ENCODE measurements at places on chromosomes 6 and 20. TPM values are rescaled to one million over a fixed set of nuclear protein-coding genes. Genes with fewer than 3 reads are reported as not detected.
A peak's percentile ranks its signal among the peaks of the same experiment; 100 is the strongest.

The RAMACL gene
- 0.71 TPM for total RNA-seq

- peak; percentile 23 for DNase-seq
Observed at GRCh38 chr6:109526905-109527628, 44.0 kb upstream of the ZBTB24 start.

GRCh38 chr20:45052698-45053429 lies 48.1 kb downstream of the KCNS1 start:
- no peak for DNase-seq

- peak; percentile 84 for DNase-seq
Observed at GRCh38 chr6:43717822-43718221, 30.2 kb upstream of the MRPS18A start.

The MTFR2 gene
- total RNA-seq, result 0.31 TPM

DNA sequence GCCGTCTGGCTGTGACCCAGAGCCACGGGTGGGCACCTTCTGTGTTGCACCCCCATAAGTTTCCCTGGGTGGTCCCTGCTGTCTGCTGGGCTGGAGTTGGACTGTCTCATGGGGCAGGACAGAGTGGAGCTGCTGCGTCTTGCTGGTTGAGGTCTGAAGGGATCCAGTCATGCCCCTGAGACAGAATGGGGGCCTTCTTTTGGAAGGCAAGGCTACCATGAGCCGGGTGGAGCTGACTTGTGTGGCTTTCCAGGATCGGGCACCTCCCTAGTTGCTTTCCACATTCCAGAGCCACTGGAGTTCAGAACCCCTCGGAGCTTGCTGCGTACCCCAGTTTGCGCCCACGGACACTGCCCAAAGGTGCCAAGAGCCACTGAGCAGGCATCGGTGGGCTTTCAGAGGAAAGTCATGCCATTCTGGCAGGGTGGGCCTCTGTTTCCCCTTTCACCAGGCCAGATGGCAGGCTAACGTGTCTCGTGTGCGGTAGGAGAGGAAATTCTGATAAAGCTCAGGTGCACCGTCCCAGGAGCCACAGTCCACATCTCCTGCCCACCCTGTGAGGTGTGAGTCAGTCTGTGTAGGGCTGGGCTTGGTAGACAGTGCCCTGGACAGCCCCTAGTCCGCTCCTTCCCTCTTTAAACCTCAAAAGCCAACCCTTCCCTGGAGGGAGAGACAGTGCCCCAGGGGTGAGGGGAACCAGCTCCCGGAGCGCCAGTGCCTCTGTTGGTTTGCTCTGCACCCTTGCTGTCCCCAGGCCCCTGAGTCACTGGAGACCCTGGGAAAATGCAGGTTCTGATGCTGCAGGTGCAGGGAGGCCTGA lies 125.3 kb downstream of the SYCP2 start:
- DNase-seq, result no peak

DNA sequence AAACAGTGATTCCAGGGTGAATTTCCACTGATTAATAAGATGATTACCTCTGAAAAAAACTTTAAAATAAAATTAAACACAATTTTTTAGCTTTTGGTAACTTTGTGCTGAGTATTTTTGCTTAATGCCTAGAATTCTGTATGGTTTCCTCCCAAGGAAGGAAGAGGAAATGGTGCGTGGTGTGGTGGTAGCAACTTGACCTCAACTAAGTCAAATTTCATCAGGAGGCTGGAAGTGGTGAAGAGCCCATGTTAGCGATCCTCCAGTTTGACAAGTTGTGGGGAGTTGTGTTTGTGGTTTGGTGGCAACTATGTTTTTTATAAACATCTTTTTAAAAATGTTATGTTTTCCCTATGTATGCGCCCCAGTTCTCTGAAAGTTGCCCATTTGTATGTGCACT lies 5.0 kb upstream of the RTF2 start:
- no peak for DNase-seq

The DEFB113 gene
- not detected for total RNA-seq

DNA sequence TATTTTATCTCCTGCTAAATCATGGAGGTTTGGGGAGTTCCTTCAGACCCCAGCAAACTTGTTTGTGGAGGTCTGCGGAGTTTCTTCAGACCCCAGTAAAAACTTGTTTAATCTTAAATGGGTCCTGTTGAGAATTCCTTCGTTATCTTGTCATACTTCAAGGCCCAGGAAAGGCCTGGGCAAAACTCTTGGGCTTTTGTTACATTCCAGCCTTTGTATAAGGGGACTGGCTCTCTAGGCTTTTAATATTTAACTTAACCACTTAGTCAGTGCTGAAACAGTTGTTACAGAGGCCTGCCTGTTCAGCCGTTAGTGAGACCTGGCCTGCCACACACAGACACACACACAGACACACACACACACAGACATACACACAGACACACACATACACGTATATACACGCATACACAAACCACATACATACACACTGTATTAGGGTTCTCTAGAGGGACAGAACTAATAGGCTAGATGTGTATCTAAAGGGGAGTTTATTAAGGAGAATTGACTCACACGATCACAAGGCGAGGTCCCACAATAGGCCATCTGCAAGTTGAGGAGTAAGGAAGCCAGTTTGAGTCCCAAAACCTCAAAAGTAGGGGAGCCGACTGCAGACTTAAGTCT lies 21.3 kb upstream of the CST3 start:
- DNase-seq, result no peak

- DNase-seq, result no peak
Observed at GRCh38 chr6:42227173-42227850, 9.7 kb upstream of the MRPS10 start.

The CYP24A1 gene
- not detected for total RNA-seq

The ADGRF5 gene
- 56.9 TPM for total RNA-seq

- no peak for DNase-seq
Observed at GRCh38 chr6:160917572-160917971, 74.0 kb upstream of the MAP3K4 start.

- no peak for DNase-seq
Observed at GRCh38 chr6:33935439-33936080, 131.8 kb upstream of the MLN start.

DNA sequence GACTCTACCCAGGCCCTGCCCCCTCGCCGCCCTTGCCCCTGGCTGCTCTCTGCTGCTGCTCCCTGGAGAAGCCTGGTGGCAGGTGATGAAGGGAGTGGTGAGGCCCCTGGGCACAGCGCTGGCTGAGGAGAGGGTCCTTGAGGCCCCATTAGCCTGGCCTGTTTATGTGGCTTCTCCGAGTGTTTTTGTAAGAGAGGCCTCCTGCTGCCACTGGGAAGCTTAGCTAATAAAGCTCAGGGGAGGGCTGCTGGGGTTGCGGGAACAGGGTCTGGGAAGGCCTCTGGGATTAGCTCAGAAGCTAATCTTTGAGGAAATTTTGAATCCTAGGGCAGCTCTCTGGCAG lies 15.5 kb downstream of the EBF4 start:
- DNase-seq, result no peak

- DNase-seq, result peak; percentile 67
Observed at GRCh38 chr20:49608752-49609670, 41.1 kb upstream of the PTGIS start.

GRCh38 chr20:50758469-50758868 lies 27.1 kb downstream of the PARD6B start:
- no peak for DNase-seq

The ANGPT4 gene
- total RNA-seq, result 0.27 TPM

GRCh38 chr20:46434597-46434996 lies 28.2 kb upstream of the ELMO2 start:
- DNase-seq, result no peak

DNA sequence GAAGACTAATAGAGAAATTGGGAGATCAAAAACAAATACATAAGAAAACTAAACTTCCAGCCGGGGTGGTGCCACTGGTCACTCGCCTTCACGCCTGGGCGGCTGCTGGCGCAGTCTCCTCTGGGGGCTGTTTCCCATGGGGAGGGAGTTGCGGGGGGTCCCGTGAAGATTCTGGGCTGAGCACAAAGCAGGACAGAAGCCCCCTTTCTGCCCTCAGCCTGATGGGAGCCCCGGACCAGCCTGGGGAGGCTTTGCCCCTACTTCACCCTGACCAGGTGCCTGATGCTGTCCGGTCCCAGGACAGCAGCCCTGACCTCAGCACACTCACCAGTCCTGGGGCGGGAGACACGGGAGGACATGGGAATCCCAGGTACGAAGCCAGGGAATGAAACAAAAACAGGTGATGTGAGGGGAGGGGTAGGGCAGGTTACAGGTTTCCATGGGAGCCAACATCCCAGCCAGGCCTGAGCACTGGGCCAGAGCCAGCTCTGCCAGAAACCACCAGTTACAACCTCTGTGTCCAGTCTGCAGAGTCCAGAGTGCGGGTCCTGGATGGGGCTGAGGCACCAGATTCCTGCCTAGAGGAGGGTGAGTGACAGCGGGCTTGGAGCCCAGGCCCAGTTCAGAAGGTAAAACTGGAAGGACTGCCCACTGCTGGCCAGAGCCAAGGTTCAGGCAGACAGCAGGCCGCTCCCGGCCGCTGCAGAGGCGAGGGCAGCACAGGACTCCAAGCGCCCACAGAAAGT lies 326.4 kb downstream of the TAF4 start:
- peak; percentile 7 for DNase-seq

The CBLN4 gene
- total RNA-seq, result not detected

GRCh38 chr20:59743308-59743707 lies 139.0 kb downstream of the PHACTR3 start:
- DNase-seq, result no peak

- DNase-seq, result no peak
Observed at GRCh38 chr20:38036366-38036765, 2.8 kb downstream of the RPRD1B start.

GRCh38 chr20:38829296-38829875 lies 23.9 kb downstream of the PPP1R16B start:
- DNase-seq, result no peak

- no peak for DNase-seq
Observed at GRCh38 chr20:47141350-47141921, 215.1 kb downstream of the ZMYND8 start.

- no peak for DNase-seq
Observed at GRCh38 chr20:17943343-17943742, 25.3 kb downstream of the SNX5 start.

- no peak for DNase-seq
Observed at GRCh38 chr6:24761851-24762250, 12.9 kb upstream of the GMNN start.

GRCh38 chr6:167479901-167480648 lies 155.2 kb downstream of the TTLL2 start:
- DNase-seq, result no peak

- peak; percentile 49 for DNase-seq
Observed at GRCh38 chr20:574297-574942, 30.8 kb upstream of the CSNK2A1 start.

The CAPN11 gene
- total RNA-seq, result 0.39 TPM

DNA sequence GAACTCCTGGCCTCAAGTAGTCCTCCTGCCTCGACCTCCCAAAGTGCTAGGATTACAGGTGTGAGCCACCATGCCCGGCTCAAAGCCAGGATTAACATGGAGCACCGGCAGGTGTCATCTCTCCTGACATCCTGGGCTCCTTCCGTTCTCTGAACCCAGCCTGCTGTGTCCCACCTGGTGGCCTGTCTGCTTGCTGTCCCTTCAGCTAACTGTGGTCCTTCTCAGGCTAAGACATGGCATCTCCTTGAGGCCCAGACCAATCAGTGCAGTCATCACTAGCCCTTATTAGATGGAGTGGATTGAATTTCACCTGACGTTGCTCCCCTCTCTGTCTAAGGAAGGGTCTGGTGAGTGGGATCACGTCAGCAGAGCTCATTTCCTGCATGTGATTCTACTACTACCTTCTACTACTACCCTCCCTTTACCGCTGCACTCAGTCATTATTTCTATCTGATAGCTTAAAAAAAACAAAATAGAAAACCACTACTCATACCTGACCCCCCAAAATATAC lies 28.0 kb upstream of the SYNJ2 start:
- DNase-seq, result no peak

- no peak for DNase-seq
Observed at GRCh38 chr6:145609521-145609920, 125.8 kb downstream of the EPM2A start.

DNA sequence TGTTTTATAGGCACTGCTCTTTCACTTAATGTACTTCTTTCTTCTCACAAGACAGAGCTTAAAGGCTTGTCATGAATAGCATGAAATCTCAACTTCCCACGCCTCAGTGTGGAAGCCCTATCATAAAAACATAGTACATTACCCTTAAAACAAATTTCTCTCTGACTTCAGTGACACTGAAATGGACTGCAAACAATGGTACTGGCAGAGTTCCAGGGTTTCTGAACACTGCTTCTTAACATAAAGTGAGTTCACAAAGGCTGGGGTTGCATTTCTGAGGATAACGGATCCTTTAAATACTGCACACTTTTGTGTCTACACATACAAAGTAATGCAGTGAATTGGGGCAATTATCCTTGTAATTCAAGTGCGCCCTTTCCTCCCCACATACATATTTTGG lies 32.3 kb upstream of the PLEKHG1 start:
- no peak for DNase-seq

GRCh38 chr6:64984948-64985347 lies 722.1 kb downstream of the EYS start:
- no peak for DNase-seq

The DEFB112 gene
- not detected for total RNA-seq

The GCNT2 gene
- 4.1 TPM for total RNA-seq

DNA sequence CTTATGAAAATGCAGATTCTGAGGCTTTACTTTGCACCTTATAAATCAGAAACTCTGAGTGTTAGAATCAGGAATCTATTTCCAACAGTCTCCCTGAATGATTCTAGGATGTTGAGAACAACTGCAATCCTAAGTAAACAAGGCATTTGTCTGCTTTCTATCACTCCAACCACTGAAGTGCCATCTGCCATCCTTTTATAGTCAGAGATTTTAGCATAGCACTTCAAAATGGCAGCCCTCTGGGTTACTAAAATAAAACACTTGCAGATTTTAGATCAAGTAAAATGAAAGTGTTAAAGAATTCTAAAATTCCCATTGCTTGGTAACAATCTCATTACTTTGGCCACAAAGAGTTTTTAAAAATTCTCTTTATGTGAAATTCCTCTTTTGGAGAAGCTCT lies 258.9 kb downstream of the CD109 start:
- no peak for DNase-seq

GRCh38 chr6:166473886-166474571 lies 91.3 kb upstream of the MPC1 start:
- no peak for DNase-seq

DNA sequence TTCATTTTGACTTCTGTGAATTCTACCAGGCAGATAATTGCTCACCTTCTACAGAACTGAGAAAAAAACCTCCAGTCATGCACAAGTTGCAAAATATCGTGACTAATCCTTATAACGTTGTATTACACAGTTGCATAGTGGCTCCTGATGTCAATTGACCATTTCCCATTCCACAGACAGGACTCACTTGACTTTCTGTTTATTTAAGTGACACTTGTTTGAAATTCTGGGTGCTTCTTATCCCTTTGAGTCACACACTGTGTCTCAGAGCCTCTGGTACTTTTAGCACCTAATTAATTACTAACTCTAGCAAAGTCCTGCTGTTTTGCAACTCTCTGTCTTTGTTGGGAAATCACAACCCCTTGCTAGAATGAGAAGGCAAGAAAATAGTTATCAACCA lies 16.2 kb upstream of the RSPO3 start:
- no peak for DNase-seq

- no peak for DNase-seq
Observed at GRCh38 chr6:23228439-23229024, 659.2 kb downstream of the HDGFL1 start.

- DNase-seq, result no peak
Observed at GRCh38 chr6:11878735-11879134, 100.1 kb upstream of the ADTRP start.

GRCh38 chr6:137218473-137218916 lies 690 bp downstream of the IFNGR1 start:
- DNase-seq, result no peak

The EFCAB8 gene
- total RNA-seq, result not detected
